ENCODE measurements at places on chromosomes 6 and 20.

DNA sequence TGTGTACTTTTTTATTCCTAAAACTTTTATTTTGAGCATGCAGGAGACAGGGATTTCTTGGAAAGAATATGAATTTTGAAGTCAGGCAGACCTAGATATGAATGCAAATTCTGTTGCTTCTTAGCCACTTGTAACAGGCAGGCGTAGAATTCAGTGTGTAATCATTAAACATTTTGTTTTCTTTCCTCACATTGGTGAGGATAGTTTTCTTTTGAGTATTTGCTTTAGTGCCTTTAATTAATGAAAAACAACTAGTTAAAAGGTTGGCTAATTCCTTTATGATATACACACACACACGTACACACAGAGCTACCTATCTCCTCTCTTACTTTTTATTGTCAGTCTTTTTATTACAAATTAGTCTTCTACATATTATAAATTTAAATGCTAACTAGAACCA lies 342.3 kb downstream of the CDKAL1 start:
- no peak for DNase-seq

DNA sequence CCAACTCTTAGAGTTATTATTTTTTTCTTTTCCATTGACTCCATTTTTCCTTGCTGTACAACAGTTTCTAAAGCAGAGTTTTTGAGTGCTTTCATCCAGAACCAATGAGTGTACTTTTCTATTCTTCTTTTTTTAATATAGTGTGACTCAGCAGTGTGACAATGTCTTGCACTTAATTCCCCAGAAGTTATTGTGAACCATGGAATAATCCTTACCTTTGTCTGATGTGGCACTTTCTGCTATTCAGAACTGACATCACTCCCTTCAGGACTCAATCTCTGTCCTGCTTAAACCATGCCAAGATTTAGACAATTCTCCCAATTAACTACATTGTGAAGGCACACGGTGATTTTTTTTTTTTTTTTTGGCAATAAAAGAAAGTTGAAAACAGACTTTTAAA lies 41.5 kb downstream of the GRIK2 start:
- no peak for DNase-seq

DNA sequence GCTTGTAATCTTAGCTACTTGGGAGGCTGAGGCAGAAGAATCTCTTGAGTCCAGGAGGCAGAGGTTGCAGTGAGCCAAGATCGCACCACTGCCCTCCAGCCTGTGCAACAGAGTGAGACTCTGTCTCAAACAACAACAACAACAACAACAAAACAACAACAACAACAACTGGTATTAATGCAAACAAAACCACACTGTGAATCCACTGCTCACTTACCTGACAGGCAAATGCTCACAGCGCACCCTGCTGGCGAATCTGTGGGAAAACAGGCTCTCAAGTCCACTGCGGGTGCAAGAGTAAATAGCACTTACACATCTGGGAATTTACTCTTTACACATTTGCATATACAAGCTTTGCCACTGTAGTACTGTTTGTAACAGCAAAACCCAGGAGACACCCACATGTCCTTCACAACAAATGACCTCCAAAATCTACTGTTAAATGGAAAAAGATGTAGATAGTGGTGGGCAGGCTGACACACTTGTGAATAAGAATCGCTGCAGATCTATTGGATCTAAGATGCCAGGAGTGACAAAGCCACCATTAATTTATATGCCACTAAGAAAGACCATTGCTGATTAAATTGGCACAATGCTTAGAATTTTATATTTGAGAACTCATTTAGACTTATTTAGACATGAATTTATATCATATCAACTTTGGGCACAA lies 29.3 kb downstream of the NSFL1C start:
- no peak for DNase-seq

DNA sequence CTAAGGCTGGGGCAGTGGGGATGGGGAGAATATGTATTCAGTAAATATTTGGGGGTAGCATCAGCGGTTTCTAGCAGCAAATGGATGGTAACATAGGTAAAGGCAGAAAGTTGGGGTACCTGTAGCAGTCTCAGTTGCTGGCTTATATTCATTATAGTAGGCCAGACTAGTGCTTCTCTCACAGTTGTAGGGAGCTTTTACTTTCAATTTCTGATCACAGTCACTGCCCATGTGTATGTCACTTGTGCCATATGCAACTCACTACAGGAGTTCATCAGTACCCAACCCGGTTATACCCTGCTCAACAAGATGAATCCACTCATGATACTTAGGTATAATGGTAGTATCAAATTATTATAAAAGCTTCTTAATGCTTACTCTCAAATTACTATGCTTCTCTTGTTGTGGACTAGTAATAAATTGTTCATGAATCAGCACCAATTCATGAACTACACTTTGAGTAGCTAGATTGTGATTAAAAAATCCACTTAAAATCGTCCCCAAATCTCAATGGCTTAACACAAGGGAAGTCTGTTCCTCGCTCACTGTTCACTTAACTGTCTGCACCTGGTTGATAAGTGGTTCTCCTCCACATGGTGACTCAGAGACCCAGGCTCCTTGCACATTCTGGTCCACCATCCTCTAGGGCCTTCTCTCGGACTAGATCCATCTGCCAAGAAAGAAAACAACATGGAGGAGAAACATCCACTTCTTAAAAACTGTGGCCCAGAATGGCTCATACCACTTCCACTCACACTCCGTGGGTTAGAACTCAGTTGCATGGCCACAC lies 31.3 kb upstream of the MYLIP start:
- no peak for DNase-seq

GRCh38 chr6:151914484-151914883 lies 107.0 kb downstream of the ESR1 start:
- DNase-seq, result no peak

- no peak for DNase-seq
Observed at GRCh38 chr6:13397359-13398068, 69.2 kb upstream of the TBC1D7 start.

- no peak for DNase-seq
Observed at GRCh38 chr6:72589096-72589495, 32.8 kb upstream of the KCNQ5 start.

GRCh38 chr6:106823732-106824351 lies 150.7 kb downstream of the CD24 start:
- no peak for DNase-seq

DNA sequence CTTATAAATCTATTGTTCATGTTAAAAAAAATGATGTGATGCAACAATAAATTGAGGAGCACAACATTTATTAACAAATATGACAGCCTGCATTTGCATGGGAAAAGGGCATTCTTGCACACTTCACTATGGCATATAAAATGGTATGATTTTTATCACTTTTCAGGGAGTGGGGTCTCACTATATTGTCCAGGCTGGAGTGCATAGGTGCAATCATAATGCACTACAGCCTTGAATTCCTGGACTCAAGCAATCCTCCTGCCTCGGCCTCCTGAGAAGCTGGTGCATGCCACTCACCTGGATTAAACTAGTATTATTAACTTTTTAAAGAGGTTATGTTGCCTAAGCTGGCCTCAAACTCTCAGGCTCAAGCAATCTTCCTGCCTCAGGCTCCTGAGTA lies 11.4 kb downstream of the NUP43 start:
- no peak for DNase-seq

DNA sequence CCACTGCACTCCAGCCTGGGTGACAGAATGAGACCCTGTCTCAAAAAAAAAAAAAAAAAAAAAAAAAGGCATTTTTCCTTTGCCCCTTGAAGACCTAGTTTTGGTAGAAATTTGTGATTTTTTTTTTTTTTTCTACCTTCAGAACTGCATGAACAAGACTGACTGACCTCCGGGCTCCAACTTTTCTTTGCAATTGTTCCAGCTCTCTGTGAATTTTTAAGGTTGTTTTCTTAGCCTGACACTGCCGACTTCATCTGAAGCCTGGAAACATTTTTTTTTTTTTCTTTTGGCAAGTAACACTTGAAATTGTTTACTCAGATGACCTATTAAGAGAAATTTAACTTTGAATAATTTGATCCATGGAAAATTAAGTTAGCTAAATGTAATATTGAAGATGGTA lies 73.0 kb downstream of the SLC24A3 start:
- no peak for DNase-seq

DNA sequence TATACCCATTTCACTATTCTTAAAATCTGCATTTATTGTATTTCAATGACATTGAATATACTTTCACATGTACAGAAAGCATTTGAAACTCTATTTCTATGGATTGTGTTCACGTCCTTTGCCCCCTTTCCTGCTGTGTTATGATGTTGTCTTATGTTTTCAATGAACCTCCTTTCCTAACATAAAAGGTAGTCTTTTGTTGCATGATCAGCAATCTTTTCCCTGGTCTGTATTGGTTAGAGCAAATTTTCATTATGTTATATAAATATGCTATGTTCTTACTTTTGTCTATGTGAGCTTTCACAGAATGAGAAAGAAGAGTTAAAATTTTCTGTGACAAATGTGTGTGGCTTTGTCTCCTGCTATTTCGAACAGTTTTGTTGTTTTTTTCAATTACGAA lies 73.1 kb downstream of the KIF16B start:
- DNase-seq, result no peak

DNA sequence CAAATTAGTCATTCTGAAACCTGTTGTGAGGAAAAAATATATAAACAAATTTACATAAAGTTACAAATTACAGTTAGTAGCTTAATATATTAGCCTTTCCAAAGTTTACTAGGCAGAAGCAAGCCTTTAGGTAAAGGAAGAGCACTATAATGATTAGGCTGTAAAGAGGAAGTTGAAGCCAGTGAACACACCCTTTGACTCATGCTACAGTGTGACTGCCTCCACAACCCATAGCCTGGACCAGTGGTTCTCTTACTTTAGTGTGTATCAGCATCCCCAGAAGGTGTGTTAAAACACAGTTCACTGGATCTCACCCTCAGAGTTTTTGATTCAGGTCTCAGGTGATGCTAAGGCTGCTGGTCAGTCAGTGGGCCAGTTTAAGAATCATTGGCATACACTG lies 91.4 kb upstream of the DEFB112 start:
- no peak for DNase-seq

DNA sequence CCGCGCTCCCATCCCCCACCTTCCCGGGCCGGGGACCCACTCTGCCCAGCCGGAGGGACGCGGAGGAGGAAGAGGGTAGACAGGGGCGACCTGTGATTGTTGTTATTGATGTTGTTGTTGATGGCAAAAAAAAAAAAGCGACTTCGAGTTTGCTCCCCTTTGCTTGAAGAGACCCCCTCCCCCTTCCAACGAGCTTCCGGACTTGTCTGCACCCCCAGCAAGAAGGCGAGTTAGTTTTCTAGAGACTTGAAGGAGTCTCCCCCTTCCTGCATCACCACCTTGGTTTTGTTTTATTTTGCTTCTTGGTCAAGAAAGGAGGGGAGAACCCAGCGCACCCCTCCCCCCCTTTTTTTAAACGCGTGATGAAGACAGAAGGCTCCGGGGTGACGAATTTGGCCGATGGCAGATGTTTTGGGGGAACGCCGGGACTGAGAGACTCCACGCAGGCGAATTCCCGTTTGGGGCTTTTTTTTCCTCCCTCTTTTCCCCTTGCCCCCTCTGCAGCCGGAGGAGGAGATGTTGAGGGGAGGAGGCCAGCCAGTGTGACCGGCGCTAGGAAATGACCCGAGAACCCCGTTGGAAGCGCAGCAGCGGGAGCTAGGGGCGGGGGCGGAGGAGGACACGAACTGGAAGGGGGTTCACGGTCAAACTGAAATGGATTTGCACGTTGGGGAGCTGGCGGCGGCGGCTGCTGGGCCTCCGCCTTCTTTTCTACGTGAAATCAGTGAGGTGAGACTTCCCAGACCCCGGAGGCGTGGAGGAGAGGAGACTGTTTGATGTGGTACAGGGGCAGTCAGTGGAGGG lies 2.8 kb downstream of the SOX4 start:
- no peak for DNase-seq

GRCh38 chr6:43223175-43223574 lies 6.1 kb downstream of the DNPH1 start:
- no peak for DNase-seq

DNA sequence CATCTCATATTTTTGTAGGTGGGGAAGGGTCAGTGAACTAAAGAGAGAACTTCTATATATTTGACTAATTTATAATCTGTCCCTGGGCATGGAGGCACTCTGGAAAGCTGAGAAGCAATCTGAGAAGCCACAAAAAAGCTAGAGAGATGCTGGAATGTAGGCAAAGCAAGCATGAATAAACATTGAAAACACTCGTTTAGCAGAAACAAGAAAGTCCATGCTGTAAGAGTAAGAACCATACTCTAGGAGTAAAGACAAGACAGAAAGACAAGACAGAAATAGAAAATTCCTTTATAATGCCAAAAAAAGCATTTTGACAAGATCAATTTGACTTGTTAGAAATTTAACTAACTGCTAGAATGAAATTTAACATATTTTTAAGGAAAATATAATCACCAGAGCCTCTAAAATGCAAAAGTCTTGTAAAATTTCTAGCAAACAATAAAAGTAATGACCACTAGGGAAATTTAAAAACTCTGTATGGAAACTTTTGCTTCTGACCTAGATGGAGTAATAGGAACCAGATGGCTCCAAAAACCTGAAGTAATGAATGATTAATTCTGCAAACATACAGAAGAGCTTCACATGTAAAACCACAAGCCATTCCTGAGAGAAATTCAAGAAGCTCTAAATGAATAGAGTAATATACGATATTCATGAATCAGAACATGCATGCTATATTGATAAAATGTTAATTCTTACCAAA lies 625.7 kb upstream of the PTCHD4 start:
- DNase-seq, result no peak

GRCh38 chr6:52846002-52846401 lies 5.4 kb upstream of the GSTA5 start:
- no peak for DNase-seq

DNA sequence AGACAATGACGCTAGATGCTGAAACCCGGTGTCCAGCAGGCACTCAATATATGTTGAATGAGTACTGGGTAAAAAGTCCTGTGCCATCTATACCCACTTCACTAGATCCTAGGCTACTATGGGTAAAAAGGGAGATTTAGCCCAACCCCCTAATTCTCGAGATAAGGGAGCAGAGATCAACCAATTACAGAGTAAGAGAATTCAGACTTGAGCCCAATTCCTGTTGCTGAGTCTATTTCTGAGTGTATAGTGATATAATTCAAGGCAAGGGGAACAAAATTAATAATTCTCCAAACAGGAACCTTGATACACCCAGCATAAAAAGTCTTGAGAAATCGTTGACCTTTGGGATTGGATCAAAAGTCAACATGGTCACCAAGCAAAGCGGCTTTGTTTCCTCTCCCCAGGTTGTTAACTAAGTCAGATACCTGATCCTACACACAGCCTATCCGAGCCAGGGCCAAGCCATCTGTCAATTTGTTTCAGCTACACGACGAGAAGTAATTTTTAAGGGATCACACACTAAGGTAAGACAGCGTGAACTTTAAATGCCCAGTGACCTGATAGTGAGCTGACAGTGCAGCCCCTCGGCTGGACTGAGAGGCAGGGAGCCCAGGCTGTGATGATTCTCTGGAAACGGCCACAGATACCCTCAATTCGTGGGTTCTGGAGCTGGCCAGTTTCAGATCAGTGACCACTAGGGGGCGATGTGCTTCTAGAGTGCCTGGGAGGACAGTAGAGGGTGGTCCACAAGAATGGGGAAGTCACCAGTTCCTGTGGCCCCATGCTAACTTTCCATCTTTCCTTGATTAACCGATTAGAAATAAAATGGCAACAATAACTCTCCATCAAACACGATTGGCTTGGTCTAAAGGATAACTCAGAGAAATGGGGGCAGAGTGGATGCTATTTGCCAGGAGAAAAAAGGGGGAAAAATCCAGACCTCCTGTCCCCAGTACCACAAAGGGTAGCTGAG lies 46.2 kb downstream of the SLC22A23 start:
- DNase-seq, result no peak
